ENCODE measurements at places on chromosomes 12 and 14. TPM values are rescaled to one million over a fixed set of nuclear protein-coding genes. Genes with fewer than 3 reads are reported as not detected.

Gene FLRT2
- total RNA-seq = 0.25 TPM

Gene SHMT2
- total RNA-seq = 262 TPM

Gene RPGRIP1
- not detected for total RNA-seq

Gene UNG
- total RNA-seq = 79.3 TPM

Gene MYO1A
- total RNA-seq = 2.5 TPM

DNA sequence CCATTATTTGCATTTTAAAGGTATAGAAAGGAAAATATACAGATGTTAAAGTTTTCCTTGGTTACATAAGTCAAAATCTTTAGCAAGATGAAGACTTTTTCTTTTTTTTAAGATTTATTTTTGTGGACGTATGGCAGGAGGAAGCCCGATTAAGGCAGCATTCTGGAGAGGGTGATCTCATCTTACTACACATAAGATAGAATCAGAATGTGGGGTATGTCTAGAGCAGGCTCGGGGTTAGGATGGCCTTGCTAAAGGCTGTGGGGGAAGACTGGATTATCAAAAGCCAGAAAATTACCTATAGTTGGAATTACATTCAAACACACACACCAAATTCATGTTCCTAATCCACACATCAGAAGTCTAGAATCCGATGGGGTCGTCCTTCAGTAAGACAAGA lies 79.6 kb upstream of the OTOGL start:
- peaks cover 7% of the 10 kb centered on the region for H3K36me3 ChIP-seq
- DNase-seq = no peak
- H3K27ac ChIP-seq = no peak overlapping the region
- no peak overlapping the region for H3K4me3 ChIP-seq
- no peaks in the 10 kb centered on the region for H3K4me1 ChIP-seq

- no peaks in the 10 kb centered on the region for H3K36me3 ChIP-seq
- H3K27me3 ChIP-seq = peaks cover 8% of the 10 kb centered on the region
- H3K4me3 ChIP-seq = no peak overlapping the region
- no peaks in the 10 kb centered on the region for H3K4me1 ChIP-seq
- H3K27ac ChIP-seq = no peak overlapping the region
Measured at GRCh38 chr12:14157088-14157747, 175.8 kb upstream of the GRIN2B start.

DNA sequence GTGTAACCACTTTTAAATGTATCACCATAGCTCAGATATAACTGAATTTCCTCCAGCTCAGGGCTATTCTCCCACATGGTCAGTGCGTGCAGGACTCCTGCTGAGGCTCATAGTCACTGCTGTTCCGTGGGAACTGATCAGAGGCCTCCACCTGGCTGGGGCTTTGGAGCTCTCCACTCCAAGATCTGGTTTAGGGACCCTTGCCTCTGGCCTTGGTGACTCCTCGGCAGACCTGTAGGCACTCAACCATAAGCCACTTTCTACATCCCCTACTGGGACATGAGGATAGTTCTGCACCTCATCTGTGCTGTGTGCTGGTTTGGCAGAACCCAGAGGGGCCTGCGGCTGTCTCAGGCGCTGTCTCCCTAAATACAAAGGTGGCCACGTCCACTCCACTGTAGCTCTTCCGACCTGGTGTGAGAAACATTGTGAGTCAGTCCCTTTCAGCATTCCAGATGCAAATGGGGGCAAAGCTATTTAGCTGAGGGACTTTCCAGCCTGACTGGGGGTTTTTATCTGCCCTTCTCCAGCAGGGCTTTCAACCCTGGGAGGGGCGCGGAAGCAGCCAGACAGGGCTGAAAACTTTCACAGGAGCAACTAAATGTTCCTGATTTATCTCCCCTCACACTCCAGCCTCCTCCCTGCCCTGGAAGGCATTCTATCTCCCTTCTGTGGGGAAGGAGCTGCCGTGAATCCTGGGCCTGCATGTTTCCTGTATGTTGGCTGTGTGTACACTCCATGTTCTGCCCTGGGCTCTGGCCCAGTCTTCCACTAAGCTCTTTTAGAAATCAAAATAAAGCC lies 218.3 kb upstream of the DAAM1 start:
- H3K4me1 ChIP-seq = no peaks in the 10 kb centered on the region
- no peak overlapping the region for H3K27ac ChIP-seq
- H3K4me3 ChIP-seq = no peak overlapping the region
- no peak for DNase-seq
- no peaks in the 10 kb centered on the region for H3K27me3 ChIP-seq

GRCh38 chr14:50941151-50941550 lies 3.1 kb downstream of the PYGL start:
- peaks cover 27% of the 10 kb centered on the region for H3K27me3 ChIP-seq
- peaks cover 5% of the 10 kb centered on the region for H3K4me1 ChIP-seq
- no peak overlapping the region for H3K27ac ChIP-seq
- DNase-seq = no peak
- no peaks in the 10 kb centered on the region for H3K36me3 ChIP-seq
- no peak overlapping the region for H3K4me3 ChIP-seq

DNA sequence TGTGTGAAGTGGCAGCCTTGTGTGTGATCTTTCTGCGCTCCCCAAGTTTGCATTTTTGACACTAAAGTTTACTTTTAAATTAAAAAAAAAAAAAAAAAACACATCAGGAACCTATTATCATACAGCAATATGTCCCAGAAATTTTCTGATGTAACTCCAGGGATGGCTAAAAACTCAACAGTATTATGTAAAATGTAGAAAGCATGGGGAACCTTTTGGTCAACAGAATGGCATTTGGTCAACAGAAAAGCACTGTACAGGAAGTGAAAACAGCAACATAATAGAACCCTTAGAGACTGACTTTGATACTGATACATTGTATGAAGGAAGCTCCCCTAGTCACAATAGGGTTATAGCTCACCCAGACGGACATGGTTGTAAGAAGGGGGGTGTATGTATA lies 224.3 kb downstream of the ITPR2 start:
- H3K27ac ChIP-seq = no peak overlapping the region
- no peaks in the 10 kb centered on the region for H3K36me3 ChIP-seq
- no peak overlapping the region for H3K4me3 ChIP-seq
- no peaks in the 10 kb centered on the region for H3K27me3 ChIP-seq
- no peaks in the 10 kb centered on the region for H3K4me1 ChIP-seq

GRCh38 chr12:20212658-20213555 lies 155.4 kb upstream of the PDE3A start:
- no peaks in the 10 kb centered on the region for H3K36me3 ChIP-seq
- H3K27ac ChIP-seq = no peak overlapping the region
- no peaks in the 10 kb centered on the region for H3K27me3 ChIP-seq
- no peaks in the 10 kb centered on the region for H3K4me1 ChIP-seq
- no peak overlapping the region for H3K4me3 ChIP-seq

GRCh38 chr12:89087149-89087825 lies 265.0 kb downstream of the DUSP6 start:
- H3K27me3 ChIP-seq = peaks cover 15% of the 10 kb centered on the region
- no peak for DNase-seq
- H3K27ac ChIP-seq = no peak overlapping the region

DNA sequence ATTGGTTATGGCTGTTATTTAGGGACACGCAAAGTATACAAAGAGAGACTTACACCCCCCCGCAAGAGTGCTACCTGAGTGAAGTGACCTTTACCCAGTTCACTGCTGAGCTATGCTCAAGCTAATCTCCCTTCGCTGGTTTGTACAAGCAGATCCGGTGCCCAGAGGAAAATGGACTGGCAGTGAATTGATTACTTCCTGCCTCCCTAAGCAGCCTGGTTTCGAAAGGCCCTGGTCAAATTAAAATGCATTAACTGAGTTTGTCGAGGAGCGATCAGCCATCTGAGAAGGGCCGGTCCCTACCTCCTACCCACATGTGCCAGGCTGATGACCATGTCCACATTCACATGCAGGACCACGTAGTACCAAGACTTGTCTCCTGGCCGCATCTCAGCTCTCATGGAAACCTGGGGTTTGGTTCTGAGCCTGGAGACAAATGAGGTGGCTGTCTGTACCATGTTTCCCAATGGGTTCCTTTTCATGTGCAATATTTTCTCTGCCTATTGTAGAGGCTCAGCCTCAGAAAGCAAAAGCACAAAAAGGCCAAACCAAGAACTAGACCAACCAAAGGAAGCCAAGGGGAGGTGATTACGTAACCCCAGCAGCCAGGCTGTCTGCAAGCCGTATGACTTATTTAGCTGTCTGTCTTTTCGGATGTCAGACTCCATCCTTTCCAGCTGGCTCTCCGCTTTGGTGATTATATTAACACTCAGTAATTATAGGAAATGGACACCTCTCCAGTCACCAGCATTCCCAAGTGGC lies 284.7 kb upstream of the PWP1 start:
- H3K36me3 ChIP-seq = no peaks in the 10 kb centered on the region
- H3K4me1 ChIP-seq = peaks cover 22% of the 10 kb centered on the region

DNA sequence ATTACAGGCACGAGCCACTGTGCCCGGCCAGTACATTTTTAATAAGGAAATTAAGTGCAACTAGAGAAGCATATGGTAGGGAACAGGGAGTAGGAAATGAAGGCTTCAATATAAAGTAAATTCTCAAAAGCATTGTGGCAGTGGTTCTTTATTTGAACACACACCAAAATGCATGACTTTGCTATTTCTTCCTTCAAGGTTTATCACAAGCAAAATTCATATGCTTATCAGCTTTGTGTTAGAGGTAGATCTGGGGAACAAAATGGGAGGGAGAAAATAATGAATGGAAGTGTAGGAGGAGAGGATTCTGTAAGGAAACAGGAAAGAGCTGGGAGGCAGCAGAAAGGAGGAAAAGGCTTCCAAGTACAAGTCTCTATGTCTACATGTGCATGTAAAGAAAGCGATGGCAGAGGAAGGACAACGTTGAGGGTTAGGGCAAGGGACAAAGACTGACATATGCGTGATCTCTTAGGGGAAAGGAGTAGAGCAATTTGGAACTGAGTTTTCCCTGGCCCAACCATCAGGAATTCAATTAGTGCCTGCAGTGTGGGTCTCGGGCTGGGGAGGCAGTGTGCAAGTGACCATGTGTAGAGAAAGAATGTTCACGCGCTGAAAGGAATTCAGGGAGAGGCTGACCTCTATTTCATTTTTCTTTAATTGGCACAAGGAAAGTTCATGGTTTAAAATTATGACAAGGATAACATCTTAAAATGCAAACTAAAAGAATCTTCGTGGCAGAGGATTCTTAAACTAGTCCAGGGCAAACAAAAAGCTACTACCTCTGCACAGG lies 22.9 kb upstream of the RASSF8 start:
- H3K27ac ChIP-seq = no peak overlapping the region
- peaks cover 8% of the 10 kb centered on the region for H3K27me3 ChIP-seq
- H3K36me3 ChIP-seq = no peaks in the 10 kb centered on the region
- no peak overlapping the region for H3K4me3 ChIP-seq
- DNase-seq = no peak
- H3K4me1 ChIP-seq = no peaks in the 10 kb centered on the region

DNA sequence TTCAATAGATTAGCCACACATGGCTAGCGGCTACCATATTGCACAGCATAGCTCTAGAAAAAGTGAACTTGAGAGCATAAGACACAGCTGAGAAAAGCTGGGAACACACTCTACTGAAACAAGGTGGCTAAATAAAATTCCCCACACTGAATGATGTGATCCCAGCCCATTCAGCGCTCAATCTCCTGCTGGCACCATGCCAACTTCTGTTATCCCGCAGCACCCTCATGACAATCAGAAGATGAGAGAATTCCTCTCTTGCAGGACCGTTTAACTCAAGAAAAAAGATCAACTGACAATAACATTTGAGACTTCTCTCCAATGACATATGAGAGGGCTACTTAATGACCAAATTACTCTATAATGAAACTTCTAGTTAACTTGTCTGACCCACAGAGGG lies 115.4 kb downstream of the ADAMTS20 start:
- DNase-seq = no peak
- no peaks in the 10 kb centered on the region for H3K27me3 ChIP-seq
- H3K36me3 ChIP-seq = no peaks in the 10 kb centered on the region
- no peak overlapping the region for H3K27ac ChIP-seq

DNA sequence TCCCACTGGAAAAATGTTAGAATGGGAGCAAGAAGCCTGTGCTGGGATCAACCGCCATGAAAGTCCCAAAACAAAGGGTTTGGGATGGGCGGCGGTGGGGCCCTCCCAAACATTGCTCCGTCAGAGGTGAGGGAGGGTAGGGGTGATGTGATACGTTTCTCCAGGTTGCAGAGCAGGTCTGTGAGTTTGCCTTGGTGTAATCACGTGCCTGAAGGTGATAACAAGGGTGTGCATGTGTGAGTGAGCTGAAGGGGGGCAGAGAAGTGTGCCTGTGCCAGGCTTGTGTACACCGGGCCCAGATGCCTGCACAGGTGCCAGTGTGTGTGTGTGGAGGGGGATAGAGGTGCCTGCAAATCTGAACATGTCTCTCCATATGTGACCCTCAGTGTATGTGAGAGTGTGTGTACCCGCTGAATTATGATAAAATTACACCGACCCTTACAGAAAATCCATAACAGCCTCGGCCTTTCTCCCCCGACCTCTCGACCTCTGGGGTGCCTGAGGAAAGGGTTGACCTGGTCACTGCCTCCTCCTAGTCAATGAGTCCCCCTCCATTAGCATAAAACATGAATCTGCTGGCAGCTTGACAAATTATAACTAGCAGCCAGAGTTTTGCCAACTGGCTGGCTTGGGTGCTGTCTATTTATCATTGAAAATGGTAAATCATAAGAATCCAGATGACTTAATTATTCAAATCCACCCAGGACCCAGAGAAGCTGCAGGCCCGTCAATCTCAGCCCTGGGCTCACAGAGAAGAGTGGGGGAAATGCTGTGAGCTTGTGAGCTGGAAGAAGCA lies 55.6 kb downstream of the SMUG1 start:
- no peaks in the 10 kb centered on the region for H3K4me1 ChIP-seq
- no peaks in the 10 kb centered on the region for H3K36me3 ChIP-seq
- no peak overlapping the region for H3K4me3 ChIP-seq
- DNase-seq = no peak
- H3K27ac ChIP-seq = no peak overlapping the region

- no peaks in the 10 kb centered on the region for H3K27me3 ChIP-seq
- no peak overlapping the region for H3K27ac ChIP-seq
- no peaks in the 10 kb centered on the region for H3K36me3 ChIP-seq
- H3K4me3 ChIP-seq = no peak overlapping the region
- peaks cover 6% of the 10 kb centered on the region for H3K4me1 ChIP-seq
Measured at GRCh38 chr14:73472185-73473114, 14.1 kb upstream of the NUMB start.

DNA sequence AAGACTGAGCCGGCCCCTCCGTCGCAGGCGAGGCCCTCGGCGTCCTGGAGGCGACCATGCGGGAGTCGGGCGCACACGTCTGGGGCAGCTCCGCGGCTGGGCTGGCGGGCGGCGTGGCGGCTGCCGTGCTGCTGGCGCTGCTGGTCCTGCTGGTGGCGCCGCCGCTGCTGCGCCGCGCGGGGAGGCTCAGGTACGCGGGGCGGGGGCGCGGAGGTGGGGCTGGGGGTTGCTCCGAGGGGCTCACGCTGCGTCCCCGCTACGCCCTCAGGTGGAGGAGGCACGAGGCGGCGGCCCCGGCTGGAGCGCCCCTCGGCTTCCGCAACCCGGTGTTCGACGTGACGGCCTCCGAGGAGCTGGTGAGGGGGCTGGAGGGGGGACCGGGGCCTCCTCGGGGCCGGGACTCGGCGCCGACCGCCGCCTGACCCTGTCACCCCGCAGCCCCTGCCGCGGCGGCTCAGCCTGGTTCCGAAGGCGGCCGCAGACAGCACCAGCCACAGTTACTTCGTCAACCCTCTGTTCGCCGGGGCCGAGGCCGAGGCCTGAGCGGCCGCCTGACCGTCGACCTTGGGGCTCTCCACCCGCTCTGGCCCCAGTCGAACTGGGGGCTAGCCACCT lies 7.8 kb downstream of the AMN start:
- H3K27me3 ChIP-seq = peaks cover 12% of the 10 kb centered on the region
- no peaks in the 10 kb centered on the region for H3K36me3 ChIP-seq
- DNase-seq = peak; percentile 57

- peaks cover 9% of the 10 kb centered on the region for H3K27me3 ChIP-seq
- H3K36me3 ChIP-seq = no peaks in the 10 kb centered on the region
- no peak for DNase-seq
- no peak overlapping the region for H3K27ac ChIP-seq
Measured at GRCh38 chr12:29562110-29562804, 64.8 kb upstream of the OVCH1 start.

All from natural killer cell treated with Interleukin-12 subunit alpha and Interleukin-12 subunit beta and Interleukin-15 and Interleukin-18, amount 100 ng/mL, for 72 hours (primary cell).